ENCODE measurements at places on chromosomes 4 and X. TPM values are rescaled to one million over a fixed set of nuclear protein-coding genes. Genes with fewer than 3 reads are reported as not detected.

The PARM1 gene
- total RNA-seq = 94.3 TPM

The KIF4A gene
- 4.6 TPM for total RNA-seq

- peak; percentile 71 for DNase-seq
These were observed 1467.4 kb downstream of the C4orf33 start for GRCh38 chr4:130563185-130563888.

GRCh38 chrX:106323357-106323756 lies 155.3 kb downstream of the PWWP3B start:
- DNase-seq = no peak

DNA sequence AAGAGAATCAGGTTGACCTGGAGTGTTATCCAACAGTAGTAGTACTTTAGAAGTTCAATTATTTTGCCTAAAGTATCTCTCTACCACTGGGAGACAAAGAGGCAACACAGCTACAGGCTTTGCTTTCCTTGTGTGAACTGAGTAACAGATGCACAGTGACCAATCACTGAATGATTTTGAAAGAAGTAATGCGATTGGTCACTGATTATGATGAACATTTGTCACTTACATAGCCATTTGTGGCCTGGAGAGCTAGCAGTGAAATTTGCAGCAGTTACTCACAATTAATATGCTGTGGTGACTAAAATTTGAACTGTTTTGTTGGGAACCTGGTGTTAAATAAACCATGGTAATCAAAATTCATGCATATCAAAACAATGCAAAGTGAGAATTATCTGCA lies 508.7 kb upstream of the DIPK2B start:
- DNase-seq = no peak

The GLRA2 gene
- total RNA-seq = 1.9 TPM

The GDPD2 gene
- not detected for total RNA-seq

The SPANXN1 gene
- total RNA-seq = not detected

DNA sequence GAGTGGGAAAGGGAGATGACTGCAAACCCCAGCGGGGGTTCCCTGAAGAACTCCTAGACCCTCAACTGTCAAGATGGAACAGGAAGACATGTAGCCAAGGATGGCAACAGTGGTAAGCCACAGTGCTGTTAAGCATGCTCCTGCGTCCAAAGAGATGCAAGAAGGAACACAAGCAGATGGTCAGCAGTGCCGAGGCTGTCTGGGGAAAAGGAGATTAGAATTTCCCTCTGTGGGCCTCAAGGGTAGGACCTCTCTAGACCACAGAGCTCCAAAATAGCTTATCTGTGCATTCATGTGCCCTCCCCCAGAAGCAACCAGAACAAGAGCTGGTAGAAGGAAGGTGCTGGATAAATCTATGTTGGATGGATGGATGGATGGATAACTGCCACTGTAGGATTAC lies 82.0 kb upstream of the CPEB2 start:
- no peak for DNase-seq

The SCRG1 gene
- total RNA-seq = not detected

GRCh38 chrX:118627084-118627758 lies 100.2 kb upstream of the IL13RA1 start:
- DNase-seq = no peak

The PYURF gene
- 22.7 TPM for total RNA-seq

The KLF8 gene
- 9.4 TPM for total RNA-seq

DNA sequence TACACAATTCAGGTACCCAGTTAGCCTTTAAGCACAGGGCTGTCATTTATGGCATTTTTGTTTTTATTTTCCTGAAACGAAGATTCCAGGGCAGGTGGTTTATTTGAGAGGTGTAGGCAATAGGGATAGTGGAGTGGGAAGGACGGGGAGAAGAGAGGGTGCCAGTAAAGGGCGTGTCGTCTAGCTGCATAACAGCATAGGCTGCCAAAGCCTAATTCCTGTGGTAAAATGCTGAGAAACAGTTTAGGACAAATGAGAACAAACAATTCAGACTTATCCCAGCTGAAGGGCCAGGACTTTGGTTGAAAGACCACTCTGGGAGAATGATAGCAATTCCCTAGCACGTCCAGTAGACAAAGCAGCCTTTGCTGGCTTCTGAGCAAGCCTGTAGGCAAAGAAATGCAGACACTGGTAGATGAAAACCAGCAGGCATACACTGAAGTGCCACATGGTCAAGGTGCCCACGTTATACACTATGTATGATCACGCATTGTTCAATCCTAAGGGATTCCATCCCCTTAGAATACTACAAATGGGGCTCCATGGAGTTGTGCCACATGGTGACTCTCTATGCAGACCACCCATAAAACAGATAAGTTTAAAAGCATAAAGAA lies 70.6 kb downstream of the PKD2 start:
- DNase-seq = no peak

DNA sequence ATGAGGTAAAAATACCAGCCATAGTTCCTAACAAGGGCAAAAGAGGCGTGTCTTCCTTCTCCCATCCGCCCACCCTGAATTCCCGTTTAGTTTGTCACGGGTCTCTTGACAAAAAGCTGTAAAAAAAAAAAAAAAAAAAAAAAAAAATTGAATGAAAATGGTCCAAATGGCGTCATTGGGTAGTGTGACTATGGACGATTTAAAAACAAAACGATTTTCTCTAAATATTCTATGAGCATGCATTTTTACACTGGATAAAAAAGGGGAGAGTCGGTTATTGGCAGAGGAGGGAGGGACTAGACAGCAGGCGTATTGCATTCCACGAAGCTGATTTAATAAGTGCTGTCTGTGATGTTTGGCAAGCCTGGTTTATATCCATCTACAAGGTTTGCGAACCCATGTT lies at the start of gene FAM133A:
Gene FAM133A (plus strand): TSS at position 338 of the 403 bp plus-strand sequence. CDS start 35,214 bp downstream, outside the sequence.
- DNase-seq = no peak

DNA sequence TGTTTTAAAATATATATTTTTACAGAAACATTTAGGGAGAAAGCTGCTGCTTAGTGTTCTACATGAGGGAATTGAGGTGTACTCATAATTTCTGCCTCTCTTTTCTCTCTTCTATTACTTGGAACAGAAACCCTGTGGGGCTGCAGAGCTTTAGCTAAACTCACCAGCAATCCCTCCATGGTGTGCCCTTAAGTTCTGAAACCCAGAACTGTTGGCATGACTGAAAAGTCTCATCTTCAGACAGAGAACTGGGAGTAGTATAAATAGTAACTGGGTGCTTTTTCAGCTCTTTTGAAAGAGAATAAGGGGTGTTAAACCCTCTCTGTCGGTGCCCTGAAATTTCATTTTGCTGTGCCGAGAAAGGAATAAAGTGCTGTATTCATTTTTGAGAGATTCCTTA lies 294.9 kb upstream of the BOD1L1 start:
- DNase-seq = no peak

The RAB33A gene
- total RNA-seq = 13.3 TPM

GRCh38 chr4:111274486-111274885 lies 651.6 kb upstream of the PITX2 start:
- no peak for DNase-seq

DNA sequence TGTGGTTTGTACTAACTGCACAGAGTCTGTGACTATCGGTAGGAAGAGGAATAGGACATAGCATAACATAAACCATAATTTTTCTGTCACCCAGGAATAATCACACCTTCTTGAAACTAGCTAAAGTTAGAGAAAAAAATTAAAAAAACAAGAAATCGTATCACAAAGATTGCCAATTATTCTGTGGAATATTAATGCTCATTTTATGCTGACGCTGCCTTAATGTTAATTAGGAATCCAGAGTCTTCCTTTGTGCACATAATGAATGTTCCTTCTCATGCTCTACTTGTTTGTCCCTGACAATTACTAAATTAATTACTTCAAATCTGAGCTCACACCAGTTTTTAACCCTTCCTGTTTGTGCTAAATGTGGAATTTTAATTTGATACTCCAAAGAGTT lies 772.7 kb upstream of the EPHA5 start:
- DNase-seq = no peak

The PAK3 gene
- total RNA-seq = 31.5 TPM

- DNase-seq = no peak
These were observed 81.0 kb downstream of the MGST2 start for GRCh38 chr4:139746431-139747171.

- DNase-seq = no peak
These were observed 46.7 kb downstream of the GPRASP3 start for GRCh38 chrX:102767287-102767686.

- DNase-seq = no peak
These were observed 667.6 kb downstream of the PCDH18 start for GRCh38 chr4:136864604-136865185.
